Stimulated activated naive CD4-positive, alpha-beta T cell (primary cell): ENCODE measurements at places on chromosomes 12 and 14.

- DNase-seq = no peak
Measured at GRCh38 chr14:32064931-32065330, 12.2 kb upstream of the ARHGAP5 start.

DNA sequence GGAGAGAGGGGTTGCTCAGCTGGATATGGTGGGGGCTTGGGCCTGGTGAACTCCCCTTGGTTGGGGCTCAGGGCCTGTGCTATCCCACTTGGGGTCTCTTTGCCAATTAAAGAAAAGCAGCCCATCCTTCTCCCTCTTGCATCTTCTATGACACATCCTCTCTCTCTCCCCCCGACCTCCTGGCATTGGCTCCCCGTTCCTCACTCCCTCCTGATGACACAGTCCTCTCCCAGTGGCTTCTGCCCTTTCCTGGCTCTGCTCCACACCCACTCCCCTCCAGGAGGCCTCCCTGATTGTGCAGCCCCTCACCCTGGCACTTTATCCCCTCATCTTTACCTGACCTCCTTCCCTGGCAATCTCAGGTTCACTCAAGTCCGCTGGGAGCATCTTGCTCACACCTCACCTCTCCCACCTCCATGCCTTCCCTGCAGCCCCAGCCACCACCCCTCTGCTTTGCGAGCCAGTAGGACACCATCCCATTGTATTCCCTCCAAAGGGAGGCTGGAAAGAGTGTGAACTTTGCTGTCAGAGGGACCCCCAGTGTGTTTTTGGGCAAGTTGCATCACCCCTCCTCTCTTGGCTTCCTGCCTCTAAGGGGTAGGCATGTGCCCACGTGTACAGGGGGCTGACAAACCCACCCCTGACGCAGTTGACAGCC, 10.7 kb downstream of the KRT80 start:
- DNase-seq = no peak

DNA sequence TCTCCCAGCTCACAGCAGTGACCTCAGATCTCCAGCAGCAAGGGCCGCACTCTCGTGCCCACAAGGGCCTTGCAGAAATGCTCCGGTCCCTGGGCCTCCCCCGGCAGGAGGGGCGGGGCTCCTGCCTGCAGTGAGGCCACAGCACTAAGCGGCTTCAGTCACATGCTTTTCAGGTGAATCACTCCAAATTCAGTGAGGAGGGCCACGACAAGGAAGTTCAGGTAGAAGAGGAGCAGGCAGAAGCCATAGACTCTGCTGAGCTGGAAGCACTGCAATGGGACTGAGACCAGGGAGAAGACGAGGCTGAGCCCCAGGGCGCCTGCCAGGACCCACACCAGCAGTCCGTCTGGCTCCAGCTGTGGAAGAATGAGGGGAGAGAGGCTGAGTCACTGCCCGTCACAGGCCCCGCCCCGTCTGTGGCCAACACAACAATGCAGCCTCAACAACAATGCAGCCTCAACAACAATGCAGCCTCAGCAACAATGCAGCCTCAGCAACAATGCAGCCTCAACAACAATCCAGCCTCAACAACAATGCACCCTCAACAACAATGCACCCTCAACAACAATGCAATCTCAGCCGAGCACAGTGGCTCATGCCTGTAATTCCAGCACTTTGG, 35.2 kb downstream of the SLC8B1 start:
- no peak for DNase-seq

DNA sequence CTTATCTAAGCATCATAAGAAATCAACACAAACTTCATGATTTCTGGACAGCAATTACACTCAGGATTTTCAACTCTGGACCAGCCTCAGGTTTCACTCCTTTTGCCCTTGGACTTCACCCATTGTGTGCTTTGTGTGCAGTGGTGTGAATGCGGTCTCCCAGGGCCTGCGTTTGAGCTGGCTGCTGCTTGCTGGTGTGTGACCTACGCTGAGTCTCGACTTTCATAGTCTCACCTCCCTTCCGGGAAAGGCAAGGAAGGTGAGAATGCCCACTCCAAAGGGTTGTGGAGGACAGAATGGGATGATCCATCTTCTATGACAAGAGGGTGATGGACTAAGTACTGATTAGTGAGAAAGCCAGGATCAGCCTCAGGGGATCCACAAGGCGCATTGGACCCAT, 228.8 kb downstream of the C12orf75 start:
- no peak for DNase-seq

DNA sequence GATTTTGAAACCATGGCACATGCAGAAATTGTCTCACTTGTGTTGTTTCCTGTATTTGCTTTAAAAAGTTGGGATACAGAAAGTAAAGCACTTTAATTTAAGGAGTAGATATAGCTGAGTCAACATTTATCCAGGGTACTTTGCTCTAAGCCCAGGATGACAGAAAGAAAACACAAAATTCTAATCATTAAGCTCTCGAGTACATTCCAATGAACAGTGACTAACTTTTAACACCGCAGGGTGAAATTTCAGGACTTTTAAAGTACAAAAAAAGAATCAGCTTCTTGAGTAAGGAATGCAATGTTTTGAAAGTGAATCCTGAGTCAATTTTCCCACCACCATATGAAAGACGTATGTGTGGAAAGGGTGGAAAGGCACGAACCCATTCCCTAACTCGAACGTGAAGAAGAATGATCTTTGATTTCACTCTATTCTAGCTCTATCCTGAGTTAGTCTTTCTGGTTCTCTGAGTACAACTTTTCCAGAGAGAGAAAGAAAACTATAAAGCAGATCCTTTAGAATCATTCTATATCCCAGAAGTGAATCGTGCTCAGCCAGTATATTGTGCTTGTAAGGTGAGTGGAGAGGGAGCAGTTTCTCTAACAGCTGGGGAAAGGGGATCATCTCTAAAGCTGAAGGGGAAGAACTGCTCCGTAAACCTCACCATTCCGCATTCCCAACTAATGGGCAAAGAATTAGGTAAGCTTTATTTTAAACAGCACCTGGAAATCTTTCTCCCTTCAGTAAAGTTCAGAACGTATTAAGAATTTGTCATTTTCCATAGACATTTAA, 779.0 kb upstream of the FLRT2 start:
- no peak for DNase-seq

DNA sequence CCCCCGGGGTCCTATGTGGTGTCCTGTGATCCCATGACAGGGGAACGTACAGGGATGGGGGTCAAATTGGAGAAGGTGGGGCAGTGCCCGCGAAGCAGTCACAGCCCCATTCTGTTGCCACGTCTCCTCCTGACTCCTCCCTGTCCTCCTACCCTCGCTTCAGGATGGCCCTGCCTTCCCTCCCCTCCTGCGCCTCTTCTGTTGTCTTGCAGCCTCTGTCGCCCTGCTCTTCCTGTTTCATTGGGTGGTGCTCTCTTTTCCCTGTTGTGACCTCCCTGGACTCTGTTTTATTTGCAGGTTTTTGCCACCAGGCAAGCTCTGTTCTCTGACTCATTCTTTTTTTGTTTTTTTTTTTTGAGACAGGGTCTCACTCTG, 18.7 kb downstream of the CABP1 start:
- no peak for DNase-seq

GRCh38 chr14:105090493-105091053, 25.3 kb upstream of the GPR132 start:
- DNase-seq = peak; percentile 51

DNA sequence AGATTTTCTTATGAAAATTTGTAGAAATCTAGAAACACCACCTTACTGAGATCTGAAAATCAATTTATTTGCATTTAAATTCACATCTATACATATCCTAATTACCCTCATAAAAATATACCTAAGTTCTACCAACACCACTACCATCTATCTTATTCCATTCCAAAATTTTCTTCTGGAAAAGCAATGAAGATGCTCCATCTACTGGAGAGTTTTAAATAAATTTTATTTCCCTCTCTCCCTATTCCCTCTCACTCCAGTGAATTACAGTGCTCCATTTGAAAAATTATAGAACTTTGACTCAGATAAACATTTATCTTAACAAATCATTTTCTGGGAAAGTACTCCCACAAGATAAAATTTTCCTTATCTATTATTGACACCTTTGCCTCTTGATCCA, 2.3 kb upstream of the C14orf39 start:
- no peak for DNase-seq

GRCh38 chr12:91138337-91138920, 27.1 kb upstream of the LUM start:
- DNase-seq = no peak

GRCh38 chr12:32893458-32893857, 3.1 kb downstream of the PKP2 start:
- DNase-seq = no peak

- DNase-seq = no peak
Measured at GRCh38 chr12:121796855-121797751, 3.6 kb upstream of the RHOF start.

- DNase-seq = no peak
Measured at GRCh38 chr12:132783917-132784531, 22.4 kb upstream of the ANKLE2 start.

GRCh38 chr12:94969424-94969823, 34.1 kb downstream of the NDUFA12 start:
- no peak for DNase-seq

- DNase-seq = no peak
Measured at GRCh38 chr14:90608281-90608680, 207.9 kb downstream of the TTC7B start.

- no peak for DNase-seq
Measured at GRCh38 chr12:59168647-59169046, 248.3 kb upstream of the LRIG3 start.

DNA sequence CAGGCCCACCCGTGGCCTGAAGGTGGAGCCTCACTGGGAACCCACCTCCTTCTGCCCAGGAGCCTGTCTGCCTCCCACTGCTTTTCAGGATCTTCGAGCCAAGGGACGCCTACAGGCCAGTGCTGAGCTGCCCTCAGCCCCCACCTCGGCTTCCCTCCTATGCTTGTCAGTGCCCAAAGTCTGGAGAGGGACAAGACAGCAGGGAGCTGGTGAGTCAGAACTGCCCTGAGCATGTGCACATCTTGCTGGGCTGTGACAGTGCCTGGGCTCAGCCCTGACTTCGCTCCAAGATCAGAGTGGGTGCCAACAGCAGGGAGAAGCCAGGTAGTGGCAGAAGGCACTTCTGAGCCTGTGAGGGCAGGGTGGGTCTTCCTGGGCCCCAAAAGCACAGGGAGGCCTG, 286.8 kb downstream of the AEBP2 start:
- DNase-seq = no peak

- peak; percentile 39 for DNase-seq
Measured at GRCh38 chr14:105181549-105182295, 610 bp upstream of the NUDT14 start.

- DNase-seq = no peak
Measured at GRCh38 chr12:123655420-123655819, 15.5 kb upstream of the TCTN2 start.

- peak; percentile 26 for DNase-seq
Measured at GRCh38 chr12:5796171-5796958, 148.7 kb downstream of the ANO2 start.

DNA sequence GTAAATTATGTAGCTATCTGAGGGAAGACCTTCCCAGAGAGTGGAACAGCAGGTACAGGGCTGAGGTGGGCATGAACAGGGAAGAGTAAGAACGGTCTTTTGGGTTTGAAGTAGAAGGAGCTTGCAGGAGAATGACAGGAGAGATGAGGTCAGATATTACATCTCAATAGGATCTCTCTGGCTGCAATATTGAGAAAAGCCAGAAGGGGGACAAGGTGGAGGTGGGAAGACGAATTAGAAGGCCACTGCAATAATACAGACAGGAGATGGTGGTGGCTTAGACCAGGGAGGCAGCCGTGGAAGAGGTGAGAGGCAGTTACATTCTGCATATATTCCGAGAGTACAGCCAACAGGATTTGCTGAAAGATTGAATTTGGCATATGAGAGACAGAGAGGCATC, 310.2 kb downstream of the APAF1 start:
- DNase-seq = no peak

- DNase-seq = no peak
Measured at GRCh38 chr14:31263485-31264133, 56.0 kb upstream of the HECTD1 start.

GRCh38 chr12:41924111-41924510, 220.6 kb downstream of the GXYLT1 start:
- no peak for DNase-seq

DNA sequence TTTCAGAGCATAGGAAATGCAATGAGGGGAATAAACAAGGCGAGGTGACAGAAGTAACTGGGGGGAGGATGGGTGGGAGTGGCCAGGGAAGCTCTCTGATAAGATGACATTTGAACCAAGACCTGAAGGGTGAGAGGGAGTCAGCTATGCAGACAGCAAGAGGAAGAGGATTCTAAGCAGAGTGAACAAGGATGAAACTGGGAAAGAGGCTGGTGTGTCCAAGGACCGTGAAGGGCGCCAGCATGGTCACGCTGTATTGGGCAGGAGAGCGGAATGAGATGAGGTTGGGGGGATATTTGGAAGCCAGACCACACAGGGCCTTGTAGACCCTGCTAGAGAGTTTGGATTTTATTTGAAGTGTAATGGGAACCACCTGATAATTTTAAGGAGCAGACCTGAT, 10.5 kb upstream of the PPP1R1A start:
- DNase-seq = no peak

- DNase-seq = peak; percentile 67
Measured at GRCh38 chr12:53564278-53564677, 57.0 kb upstream of the NPFF start.

- DNase-seq = no peak
Measured at GRCh38 chr14:50452296-50452695, 55.6 kb upstream of the CDKL1 start.

GRCh38 chr14:95424529-95424928, 91.9 kb downstream of the SYNE3 start:
- no peak for DNase-seq
